ENCODE measurements at places on chromosomes 6 and 20.

DNA sequence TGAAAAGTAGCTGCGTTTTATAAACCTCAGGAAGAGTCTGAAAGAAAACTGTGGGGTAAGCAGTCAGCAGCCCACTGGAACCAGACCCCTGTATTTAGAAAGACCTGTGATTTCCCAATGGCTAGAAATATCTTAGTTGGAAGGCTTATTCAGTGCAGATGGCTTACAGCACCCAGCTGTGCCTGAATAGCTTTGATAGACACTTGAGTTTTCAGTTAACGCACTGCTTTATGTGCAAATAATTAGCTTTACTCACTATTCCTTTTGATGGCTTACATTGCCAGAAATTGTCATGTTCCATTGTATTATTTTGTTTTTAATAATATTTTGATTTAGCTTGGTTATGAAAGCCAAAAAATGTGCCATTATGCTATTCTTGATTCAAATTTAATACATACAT, 465.3 kb upstream of the SYNCRIP start:
- DNase-seq = no peak

DNA sequence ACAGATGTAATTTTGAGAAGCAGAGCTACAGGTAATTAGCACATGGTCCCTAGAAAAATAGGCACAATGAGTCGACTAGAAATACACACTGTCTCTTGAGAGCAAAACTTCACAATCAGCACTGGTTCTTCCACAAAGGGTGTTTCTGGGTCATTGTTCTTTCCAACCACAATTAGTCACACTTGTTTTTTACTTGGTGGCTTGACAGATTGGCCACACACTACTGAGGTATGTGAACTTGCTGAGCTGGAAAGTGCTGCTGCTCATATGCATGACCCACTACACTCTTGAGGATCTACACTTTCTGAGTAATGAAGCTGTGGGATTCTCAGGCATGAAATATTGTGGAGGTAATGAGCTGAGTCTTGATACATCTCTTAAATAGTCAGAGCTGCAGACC, 347.7 kb downstream of the BCKDHB start:
- DNase-seq = no peak

- no peak for DNase-seq
These were observed 105.9 kb upstream of the MAP7 start for GRCh38 chr6:136656121-136656520.

DNA sequence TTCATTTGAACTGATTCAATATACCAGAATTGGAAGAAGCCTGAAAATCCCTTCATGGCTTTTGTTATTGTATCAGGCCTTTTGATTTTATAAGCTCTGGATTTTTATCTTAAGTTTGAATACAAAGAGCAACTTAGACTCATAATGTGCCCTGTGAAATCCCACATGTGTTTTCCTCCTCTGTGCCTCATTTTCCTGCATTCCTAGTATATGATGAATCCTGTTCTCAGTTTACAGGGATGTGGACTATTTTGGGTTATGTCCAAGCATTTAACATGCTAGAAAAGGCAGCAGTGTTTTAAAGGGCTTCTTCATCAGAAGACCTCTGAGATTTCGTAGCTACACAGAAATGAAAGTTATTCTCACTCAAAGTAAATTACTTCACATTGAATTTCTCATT, 455.0 kb downstream of the RFPL4B start:
- DNase-seq = no peak

DNA sequence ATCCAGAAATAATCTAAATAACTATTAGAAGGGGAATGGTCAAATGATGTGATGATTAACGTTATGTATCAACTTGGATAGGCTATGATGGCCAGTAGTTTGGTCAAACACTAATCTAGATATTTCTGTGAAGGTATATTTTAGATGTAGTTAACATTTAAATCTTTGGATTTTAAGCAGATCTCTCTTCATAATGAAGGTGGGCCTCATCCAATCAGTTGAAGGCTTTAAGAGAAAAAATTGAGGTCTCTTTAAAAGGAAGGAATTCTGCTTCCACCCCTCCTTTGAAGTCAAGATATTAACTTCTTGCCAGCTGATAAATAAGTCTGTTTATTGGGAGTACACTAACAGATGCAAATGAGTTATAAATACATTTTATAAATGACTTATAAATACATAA, 760.0 kb upstream of the SLC35B3 start:
- DNase-seq = no peak

GRCh38 chr6:164502833-164503232, 806.6 kb downstream of the C6orf118 start:
- DNase-seq = no peak

DNA sequence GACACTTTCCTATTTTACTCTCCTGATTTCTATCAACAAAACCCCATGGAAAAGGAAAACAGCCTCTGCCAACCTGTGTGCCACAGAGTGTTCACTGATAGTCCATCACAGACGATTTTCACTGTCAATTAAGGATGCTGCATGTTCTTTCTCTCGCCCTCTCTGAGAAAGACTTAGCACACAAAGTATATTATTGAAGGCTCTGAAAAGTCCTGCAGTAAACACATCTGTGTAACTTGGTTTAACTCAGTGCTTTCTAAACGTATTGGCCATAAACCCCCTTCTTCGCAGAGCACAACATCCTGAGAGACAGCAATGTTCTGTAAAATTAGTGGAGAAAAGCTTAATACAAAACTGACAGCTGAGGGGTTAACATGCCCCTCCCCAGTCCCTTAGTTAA, 26.6 kb downstream of the MDGA1 start:
- DNase-seq = no peak

- DNase-seq = no peak
These were observed 772.8 kb upstream of the DEFB115 start for GRCh38 chr20:30484749-30485070.

DNA sequence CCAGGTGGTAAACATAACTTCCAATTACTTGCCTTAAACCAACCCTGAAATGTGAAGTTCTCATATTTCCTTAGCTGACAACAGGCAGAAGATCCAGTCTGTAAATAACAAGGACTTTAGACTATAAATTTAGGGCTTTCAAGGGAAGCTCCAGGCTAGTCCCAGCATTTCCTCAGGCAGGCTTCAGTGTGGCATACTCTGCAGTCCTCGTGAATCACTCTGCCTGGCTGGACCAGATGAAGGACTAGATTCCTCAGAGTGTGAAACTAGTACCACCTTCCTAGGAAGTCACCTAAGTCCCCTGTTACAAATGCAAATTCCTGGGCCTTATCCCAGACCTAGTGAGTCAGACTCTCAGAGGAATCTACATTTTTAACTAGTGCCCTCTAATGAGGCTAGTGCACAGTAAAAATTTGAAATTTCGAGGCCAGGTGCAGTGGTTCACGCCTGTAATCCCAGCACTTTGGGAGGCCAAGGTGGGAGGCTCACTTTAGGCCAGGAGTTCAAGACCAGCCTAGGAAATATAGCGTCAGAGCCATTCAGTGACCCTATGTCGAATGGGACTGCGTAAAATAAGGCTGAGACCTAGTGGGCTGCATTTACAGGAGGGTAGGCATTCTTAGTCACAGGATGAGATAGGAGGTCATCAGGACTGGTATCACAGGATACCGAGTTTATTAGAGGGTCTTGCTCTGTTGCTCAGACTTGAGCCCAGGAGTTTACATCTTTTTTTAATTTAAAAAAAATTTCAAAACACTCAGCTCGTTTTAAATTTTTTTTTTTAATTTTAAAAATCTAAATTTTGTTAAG, 279.6 kb upstream of the JARID2 start:
- no peak for DNase-seq

DNA sequence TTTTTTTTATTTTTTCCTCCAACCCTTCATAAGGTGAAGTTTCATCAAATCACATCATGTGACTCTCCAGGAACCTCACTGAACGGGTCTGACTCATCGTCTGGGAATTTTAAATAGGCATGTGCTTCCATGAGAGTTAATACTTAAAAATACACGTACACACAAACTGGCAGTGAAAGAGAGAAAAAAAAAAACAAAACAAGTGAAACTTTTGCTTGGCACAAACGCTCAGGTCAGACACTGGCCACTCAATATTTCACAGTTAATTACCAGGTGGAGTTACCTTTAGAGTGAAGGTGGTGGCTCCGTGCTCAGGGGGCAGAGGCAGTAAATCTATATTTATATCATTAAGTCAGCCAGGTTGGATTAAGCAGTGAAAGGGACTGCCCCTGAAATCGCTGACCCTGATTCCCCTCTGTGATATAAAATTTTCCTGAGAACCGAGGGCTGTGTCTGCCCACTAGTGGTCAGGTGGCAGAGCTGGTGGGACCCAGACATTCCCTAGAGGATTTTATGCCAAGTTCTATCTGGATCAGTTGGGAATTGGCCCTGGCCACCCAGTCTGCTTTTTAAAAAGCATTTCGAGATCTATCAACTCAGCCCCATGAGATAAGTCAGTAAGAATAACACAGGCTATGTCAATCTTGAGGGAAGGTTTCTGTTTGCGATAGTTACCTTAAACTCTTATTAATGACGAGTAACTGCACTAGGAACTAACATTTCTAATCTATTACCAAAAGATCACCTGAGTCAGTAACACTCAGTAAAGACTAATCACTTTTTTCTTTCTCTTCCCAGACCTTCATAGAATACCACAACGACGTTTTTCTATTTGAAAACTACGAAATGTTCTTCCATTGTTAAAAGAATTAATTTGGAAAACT, 259.1 kb downstream of the HDGFL1 start:
- DNase-seq = no peak

DNA sequence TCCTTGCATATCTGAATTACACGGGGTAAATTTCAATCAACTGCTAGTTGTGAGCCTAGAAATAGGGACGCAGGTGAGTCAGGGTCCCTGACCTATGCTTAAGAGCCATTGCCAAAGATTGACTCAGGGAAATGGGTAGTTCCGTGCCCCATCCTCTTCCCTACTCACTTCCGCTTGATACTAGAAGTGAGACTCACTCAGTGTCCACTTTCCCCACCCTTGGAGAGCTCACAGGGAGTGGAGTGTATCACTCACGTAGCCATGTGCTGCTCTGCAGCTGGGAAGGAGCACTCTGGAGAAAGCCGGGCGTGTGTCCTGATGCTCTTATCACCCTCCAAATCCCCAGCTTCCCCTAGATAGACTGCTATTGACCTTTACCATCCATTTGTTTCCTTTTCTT, 543 bp upstream of the MUC22 start:
- no peak for DNase-seq

DNA sequence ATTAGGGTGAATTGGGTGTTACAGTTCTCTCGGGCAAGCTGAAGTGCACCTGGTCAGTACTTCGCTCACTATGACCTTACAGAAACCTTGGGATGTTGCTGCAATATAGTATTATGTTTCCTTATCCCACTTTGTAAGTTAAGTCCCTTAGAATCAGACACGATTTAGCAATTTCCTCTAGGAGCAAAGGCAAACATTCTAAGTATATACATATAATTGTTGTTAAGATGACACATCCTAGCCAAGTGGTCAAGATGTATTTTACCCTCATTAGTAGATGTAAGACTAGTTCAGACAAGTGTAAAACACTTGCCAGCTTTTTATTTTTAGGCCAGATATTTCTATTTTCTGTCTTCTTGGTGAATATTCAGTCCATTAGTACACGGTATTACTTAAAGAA, 31.1 kb upstream of the RGS17 start:
- no peak for DNase-seq

GRCh38 chr6:52497652-52498408, 77.7 kb downstream of the EFHC1 start:
- DNase-seq = no peak

DNA sequence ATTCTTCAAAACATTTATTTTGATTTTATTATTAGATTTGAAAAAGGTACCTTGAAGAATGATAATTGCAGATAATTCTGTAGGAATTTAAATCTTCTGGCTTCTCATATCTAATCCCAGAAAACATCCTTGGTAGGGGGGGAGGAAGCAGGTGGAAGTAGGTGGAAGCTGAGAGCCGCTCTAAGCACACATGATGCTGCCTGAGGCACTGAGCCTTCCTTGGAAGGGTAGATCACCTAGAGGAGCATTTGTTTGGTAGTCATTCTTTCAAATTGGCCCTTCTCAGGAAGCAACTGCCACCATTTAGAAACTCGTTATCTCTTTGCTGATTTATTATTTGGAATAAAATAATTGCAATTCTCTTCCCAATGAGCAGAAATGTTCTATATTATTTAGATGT, 623.3 kb downstream of the CD109 start:
- DNase-seq = no peak

DNA sequence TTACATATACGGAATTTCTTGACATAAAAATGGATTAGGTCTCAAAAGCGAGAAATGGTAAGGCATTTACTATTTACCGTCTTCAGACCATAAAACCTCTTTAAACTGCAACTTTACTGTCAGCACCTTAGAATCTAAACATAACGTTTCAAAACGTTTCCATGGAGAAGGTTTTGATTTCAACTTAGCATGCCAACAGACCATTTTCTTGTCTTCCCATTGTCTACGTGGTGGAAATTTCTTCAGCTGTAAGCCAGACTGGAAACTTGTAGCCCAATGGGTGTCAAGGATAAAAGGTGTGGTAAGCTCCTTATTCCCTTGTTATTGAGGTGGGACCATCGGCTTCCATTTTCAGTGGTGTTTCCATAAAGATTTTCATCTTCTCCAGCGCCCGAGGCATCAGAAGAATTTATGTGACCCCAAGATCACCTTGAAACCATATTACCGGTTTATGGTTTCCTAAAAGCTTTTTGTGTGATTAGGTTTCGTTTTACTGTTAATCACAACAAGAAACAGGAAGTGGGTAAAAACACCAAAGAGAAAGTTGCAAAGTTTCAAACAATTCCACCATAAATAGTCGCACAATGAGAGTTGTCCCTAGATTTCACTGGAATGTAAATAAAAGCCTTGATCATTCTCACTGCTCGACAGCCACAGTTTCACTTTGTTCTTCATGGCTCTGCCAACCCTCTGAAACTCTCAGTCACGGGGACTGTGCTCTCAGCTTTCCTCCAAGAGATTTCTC, 63.0 kb upstream of the CD2AP start:
- no peak for DNase-seq

GRCh38 chr20:19603376-19603750, 154.7 kb upstream of the RIN2 start:
- DNase-seq = no peak

GRCh38 chr6:46015119-46015968, at the start of gene CLIC5:
CLIC5 (minus strand) TSS chr6:46015860; CDS start chr6:46015542, 318 bp downstream.
- no peak for DNase-seq

DNA sequence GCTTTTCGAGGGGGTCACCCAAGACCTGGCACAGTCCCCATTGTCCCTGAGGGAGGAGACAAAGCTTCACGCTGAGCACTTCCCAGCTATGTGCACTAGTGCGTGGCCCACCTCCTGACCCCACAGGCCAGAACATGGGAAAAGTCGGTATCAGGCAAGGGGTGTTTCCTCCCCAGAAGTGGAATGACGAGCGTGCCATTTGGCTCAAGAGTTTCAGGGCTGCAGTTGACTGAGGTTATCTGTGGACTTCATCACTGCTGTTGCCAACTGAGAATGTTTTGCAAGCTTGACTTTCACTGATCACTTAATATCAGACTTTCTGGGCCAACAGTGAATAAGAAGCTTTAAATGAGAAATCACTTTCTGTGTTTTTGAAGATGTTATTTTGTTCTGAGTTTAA, 137.0 kb upstream of the AFDN start:
- DNase-seq = no peak

GRCh38 chr20:53917145-53918019, 153.0 kb downstream of the BCAS1 start:
- no peak for DNase-seq

Data from hippocampal formation (tissue), 2 donors.